ENCODE measurements at places on chromosomes 12 and 14.

DNA sequence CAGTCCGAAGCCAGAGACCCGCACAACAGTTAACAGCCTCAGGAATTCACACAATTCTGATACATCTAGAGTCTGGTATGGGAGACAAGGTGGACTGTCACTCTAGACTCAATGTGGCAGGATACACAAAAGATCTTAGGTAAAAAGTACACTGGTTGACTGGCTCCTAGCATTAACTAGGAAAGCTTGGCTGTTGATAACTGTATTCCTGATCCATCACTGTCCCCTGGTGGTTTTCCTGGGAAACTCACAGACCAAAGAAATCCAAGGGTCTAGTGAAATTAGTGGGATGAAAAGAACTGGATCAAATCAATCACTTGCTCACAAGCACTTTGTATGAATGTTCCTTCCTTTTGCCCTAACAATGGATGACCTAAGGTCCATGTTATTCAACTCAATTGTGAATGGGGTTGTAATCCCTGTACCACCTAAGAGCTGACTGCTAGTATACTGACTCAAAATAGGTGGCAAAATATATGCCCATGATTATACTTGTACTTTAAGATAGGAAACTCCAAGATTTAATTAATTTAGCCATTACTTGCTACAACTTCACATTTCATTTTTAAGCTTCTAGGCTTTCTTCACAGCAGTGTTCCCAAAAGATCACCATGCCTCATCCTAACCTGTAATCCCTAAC lies 14.0 kb downstream of the NPC2 start:
- DNase-seq: no peak

GRCh38 chr14:98175436-98175835 lies 1096.6 kb downstream of the BCL11B start:
- no peak for DNase-seq

GRCh38 chr14:69863083-69863482 lies 16.1 kb upstream of the SMOC1 start:
- DNase-seq: no peak

GRCh38 chr14:69848903-69849391 lies 30.3 kb upstream of the SMOC1 start:
- DNase-seq: no peak

DNA sequence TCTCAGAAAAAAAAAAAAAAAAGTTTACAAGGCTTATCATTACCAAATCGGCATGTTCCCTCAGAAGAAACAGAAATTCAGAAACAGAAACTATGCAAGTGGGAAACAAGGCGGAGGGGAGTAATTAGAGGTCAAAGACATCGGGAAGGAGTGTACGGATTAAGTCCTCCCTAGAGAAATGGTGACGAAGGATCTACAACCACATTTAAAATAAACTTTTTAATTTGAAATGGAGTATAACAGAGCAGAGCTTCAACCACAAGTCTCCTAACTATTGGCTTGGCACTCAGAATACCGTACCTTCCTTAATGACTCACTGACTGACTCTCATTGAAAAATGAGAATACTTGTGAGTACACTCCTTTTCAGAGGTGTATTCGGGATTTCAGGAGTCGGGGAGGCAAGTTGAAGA lies 908 bp downstream of the ENTPD5 start:
- no peak for DNase-seq

DNA sequence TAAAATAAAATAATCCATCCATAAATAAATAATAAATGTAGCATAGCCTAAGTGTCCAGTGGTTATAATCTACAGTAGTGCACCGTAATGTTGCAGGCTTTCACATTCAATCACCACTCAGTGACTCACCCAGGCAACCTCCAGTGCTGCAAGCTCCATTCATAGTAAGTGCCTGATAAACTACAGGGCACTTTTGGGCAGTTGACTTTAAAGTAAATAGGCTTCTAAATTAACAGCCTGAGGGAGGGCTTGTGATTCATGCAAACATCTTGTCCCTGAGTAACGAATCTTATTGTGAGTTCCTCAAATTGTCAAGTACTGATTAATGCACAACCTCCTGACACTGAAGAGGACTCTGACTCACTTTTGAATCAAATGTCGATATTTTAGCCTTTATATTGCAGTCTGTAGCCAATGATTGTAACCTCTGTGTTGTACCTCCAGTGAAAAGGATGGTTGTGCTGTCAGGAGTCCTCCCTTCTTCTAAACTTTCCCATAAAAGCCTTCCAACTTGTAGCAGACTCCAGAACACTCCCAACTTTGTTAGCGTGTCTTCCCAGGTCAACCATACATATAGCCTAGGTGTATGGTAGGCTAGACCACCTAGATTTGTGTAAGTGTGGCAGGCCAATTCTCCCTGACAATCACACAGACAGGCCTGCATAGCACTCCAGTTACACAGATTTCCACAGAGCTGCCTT lies 55.0 kb upstream of the BICD1 start:
- DNase-seq: no peak

DNA sequence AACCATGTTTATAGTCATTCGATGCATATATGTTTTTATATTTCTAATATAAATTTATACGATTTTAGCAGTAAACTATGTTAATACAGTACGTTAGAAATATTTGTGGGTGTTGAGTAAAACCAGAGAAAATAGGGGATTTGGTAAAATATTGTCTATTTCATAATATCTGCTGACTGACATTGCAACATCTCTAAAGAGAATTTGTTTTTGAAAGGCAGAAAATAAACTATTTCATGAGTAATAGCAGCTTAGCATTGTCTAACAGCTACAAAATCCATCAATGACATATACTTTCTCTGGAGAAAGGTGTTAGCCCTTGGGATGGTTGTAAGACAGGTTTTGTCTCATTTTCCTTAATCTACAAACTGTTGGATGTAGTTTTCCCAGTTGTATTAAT lies 144.9 kb downstream of the PDE3A start:
- DNase-seq: no peak

- DNase-seq: no peak
Measured at GRCh38 chr12:19483727-19484126, 44.4 kb downstream of the AEBP2 start.

- DNase-seq: no peak
Measured at GRCh38 chr12:111992464-111992863, 20.5 kb downstream of the TMEM116 start.

- no peak for DNase-seq
Measured at GRCh38 chr12:90102957-90103652, 394.5 kb upstream of the ATP2B1 start.

DNA sequence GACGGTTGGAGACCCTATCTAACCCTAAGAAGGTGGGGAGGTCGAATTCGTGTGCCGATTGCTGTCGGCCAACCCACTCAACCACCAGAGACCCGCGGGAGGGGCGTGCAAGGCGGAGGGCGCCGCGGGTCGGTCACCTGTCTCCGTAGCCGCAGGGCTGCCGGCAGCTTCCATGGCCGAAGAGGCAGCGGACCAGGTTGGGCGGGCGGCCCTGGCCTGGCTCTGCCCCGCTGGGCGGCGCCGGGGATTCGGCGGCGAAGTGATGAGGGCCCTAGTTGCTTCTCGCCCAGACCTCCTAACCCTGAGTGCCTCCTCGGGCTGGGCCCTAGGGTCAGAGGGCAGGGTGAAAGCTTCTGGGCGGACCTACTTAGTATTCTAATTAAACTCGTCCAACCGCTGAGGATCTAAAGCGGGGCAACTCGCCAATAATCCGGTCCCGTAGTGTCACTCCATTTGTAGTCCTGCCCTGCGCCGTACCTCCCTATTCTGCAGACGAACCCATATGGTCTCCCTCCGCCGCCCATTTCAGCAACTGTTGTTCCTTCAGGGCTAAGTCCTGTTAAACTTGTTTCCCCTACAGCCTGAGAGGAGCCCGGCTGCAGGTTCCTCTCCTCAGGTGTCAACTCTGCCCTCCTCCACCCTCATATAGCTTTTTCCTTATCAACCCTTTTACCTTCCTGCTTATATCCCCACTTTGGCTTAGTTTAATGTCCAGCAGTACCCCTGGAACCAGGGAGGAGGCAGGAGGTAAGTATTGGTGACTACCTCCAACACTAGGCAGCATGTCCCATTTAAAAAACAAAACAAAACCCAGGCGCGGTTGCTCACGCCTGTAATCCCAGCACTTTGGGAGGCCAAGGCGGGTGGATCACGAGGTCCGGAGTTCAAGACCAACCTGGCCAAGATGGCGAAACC lies at the start of gene PYM1:
Gene PYM1 (minus strand): TSS at position 307 of the 915 bp plus-strand sequence. CDS start 133 bp downstream, at position 174.
- DNase-seq: peak; percentile 51

DNA sequence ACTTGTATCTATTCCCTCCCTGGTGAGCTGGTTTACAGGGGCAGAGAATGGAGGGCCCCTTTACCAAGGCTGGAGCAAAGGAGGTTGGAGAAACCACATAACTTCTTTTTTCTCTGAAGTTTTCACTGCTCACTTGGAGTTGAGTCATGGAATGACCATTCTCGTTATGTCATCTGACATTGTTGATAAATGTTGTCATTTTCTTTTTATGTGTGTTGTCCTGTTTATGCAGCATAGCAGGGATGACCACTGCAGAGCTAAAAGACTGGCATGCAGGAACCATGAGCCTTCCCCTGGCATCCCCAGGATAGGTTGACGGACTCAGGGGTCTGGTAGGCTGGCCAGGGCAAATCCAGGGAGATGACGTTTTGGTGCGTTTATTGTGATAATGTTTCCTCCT lies 256.8 kb upstream of the DDHD1 start:
- no peak for DNase-seq

DNA sequence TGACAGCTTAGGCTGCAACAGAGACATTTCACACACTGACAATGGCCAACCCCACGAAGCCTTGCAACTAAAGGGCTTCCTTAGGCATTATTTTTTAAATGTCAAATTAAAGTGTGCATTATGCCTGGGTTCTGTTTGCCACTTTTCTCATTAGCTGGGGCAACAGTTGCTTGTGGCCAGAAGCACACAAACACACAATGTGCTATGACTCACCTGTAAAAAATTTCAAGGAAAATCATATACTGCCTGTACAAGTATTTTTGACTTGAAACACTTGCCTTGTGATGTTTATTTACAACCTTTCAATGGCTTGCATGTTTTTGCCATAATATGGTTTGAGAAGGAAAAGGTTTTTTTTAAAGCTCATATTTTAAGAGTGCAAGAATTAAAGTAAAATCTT lies 1.9 kb downstream of the NTN4 start:
- no peak for DNase-seq

DNA sequence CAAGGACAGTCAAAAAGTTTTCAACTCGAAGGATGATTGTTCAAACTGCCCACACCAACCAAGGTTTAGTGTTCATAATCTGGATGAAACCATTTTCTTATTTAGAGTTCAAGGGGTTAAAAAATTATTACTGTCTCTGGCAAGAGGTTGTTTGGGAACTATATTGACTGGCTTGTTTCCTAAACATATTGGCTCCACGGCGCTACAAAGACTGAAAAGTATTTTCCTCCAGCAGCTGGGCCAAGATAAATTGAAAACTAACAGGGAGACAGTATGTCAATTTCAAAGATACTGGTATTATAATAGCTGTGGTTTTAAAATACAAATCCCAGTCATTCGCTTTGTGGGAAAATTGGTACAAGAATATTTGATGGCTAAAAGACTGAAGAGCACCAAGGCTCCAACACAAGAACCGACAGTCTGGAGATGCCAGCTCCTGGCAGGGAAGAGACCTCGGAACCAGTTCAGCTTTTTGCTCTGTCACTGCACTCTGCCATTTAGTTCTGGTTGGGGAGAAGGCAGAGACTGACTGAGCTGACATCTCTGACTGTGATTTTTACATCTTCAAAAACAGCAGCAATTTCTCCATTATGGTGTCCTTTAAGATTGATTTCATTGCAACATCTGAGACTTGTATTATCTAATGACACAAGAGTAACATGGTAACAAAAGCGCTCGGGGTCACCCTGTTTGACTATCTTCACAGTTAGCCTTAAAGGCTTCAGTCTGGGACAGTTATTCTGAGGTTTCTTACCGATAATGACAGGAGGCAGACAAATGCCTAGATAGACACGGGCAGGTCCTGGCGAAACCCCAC lies 62.0 kb downstream of the ST8SIA1 start:
- DNase-seq: no peak

- DNase-seq: no peak
Measured at GRCh38 chr12:132181570-132182200, 37.4 kb downstream of the NOC4L start.

- no peak for DNase-seq
Measured at GRCh38 chr12:49716553-49716952, 9.3 kb upstream of the FMNL3 start.

- DNase-seq: no peak
Measured at GRCh38 chr12:46454981-46455380, 82.4 kb upstream of the SLC38A2 start.

DNA sequence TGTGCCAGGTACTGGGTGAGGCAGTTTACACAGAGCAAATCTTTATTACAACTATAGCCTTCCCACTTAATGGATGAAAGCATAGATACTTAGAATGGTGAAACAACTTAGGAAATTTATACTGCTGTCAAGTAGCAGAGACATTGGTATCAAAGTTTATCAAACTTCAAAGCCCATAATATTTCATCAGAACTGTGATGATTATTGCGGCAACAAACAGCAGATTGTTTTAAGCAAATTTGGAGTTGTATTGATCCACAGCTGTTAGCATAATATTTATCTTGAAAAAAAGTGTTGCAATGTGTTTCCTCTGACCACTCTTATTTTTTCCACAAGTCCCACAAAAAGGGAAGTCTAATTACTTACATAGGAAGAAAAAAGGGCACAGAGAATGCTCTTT lies 2.0 kb upstream of the SLCO1B3 start:
- DNase-seq: no peak

- no peak for DNase-seq
Measured at GRCh38 chr12:99267038-99267437, 380.5 kb upstream of the GARIN6 start.

GRCh38 chr12:6934110-6934509 lies 6.4 kb downstream of the ATN1 start:
- no peak for DNase-seq

DNA sequence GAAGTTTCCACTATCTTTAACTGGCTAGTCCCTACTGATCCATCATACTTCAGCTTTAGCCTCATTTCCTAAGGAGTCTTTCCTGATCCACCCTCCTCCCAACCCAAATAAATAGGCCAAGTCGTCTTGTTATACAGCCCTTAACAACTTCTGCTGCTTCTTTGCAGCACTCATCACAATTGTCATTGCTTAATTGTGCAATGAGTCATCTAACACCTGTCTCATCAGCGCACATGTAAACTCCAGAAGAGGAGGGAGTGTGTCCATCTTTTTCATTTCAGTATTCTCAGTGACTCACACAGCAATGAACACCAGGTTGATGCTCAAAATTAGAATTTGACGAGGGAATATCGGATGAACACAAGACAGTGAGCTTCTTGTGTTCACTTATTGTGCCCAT lies 87.3 kb downstream of the SUDS3 start:
- no peak for DNase-seq

DNA sequence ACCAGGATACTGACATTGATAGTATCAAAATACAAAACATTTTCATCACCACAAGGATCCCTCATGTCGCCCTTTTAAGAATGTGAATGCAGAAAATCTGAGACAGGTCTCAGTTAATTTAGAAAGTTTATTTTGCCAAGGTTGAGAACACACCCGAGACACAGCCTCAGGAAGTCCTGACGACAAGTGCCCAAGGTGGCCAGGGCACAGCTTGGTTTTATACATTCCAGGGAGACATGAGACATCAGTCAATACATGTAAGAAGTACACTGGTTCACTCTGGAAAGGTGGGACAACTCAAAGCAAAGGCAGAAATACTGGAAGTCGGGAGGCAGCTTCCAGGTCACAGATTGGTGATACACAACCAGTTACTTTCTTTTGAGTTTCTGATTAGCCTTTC lies 235.2 kb upstream of the KRR1 start:
- DNase-seq: no peak

- no peak for DNase-seq
Measured at GRCh38 chr12:47356129-47356700, 276.5 kb upstream of the AMIGO2 start.
